Left lung (tissue), 14 donors: ENCODE measurements at places on chromosomes 12 and 14. TPM values are rescaled to one million over a fixed set of nuclear protein-coding genes. Genes with fewer than 3 reads are reported as not detected.

DNA sequence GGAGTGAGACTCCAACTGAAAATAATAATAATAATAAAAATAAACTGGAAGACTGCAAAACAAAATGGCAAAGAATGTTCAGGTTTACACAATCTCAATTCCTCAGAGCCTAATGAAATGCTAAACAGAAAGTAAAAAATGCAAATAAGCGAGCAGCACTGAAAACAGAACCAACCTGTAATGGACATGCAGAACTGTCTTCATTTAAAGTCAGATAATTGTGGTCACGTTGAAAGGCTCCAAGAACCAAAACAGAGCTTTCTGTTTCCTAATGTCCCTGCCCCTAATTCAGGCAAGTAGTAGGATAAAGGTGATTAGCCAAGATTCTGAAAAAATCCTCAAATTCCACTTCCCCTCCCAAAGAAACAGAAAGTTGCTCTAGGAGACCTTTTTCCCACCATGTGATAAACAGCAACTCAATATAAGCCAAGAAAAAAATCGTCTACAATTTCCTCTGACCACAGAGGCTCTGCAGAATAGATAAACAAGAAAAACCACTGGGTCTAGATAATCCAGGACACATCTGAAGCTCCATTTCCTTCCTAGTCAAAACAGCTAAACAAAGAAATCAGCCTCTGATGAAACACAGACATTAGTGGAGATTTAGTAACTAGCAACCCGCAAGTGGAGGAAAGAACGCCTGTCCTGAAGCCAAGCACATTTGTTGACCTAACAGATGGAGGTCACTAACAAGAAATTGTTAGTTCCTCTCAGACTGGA, 3.0 kb downstream of the MIS18BP1 start:
- no peak for DNase-seq

Gene GARIN6
- not detected for polyA plus RNA-seq

GRCh38 chr12:6699989-6700645, 498 bp downstream of the PIANP start:
- no peak for DNase-seq

DNA sequence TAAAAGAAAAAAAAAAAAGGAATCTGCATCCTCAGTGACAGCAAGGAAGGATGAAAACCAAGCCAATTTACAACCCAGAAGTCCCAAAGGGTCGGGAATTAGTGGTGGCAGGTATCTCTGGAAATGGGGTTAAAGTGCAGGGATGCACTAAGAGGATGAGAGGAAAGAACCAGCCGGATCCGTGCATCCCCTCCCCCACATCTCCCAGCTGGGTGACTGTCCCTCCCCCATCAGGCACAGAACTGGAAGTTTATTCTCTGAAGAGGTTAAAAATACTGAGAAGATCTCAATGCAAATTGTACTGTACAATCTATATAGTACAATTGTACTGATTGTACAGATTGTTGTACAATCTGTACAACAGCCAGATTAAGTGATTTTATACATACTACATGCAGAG, 15.4 kb downstream of the CLMN start:
- no peak for DNase-seq

Gene ERBB3
- 82.9 TPM for polyA plus RNA-seq

DNA sequence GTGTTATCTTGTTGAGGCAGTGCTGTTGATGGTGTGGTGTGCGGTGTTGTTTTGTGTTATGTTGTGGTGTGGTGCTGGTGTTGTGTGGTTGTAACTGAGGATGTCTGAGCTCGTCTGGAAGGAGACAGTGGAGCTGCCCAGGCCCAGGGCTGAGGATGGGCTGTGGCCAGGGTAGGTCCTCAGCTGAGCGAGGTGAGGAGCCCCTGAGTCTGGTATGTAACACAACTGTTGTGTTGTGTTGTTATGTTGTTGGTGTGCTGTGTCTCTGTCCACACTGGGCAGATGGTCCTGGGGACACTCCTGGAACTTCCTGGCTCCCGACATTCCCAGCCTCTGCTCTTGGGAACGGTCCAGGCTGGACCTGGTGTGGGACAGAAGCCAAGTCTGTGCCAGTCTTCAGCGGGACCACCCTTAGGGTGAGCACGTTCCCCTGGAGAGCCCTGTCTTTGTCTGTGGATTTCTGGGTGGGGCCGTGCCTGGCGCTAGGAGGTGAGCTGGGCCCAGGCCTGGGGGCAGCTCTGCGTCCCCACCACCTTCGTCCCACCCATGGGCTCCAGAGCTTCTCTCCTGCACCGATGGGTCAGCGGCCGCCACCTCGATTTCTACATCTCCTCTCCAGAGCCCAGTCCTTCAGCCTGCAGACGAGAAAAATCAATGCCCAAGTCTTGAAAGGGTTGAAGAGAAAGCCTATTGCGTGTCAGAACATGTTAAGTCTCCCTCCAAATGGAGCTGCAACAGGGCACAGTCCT, 27.4 kb upstream of the SFSWAP start:
- DNase-seq: no peak

- no peak for DNase-seq
Measured at GRCh38 chr14:95915330-95915729, 38.7 kb downstream of the TUNAR start.

DNA sequence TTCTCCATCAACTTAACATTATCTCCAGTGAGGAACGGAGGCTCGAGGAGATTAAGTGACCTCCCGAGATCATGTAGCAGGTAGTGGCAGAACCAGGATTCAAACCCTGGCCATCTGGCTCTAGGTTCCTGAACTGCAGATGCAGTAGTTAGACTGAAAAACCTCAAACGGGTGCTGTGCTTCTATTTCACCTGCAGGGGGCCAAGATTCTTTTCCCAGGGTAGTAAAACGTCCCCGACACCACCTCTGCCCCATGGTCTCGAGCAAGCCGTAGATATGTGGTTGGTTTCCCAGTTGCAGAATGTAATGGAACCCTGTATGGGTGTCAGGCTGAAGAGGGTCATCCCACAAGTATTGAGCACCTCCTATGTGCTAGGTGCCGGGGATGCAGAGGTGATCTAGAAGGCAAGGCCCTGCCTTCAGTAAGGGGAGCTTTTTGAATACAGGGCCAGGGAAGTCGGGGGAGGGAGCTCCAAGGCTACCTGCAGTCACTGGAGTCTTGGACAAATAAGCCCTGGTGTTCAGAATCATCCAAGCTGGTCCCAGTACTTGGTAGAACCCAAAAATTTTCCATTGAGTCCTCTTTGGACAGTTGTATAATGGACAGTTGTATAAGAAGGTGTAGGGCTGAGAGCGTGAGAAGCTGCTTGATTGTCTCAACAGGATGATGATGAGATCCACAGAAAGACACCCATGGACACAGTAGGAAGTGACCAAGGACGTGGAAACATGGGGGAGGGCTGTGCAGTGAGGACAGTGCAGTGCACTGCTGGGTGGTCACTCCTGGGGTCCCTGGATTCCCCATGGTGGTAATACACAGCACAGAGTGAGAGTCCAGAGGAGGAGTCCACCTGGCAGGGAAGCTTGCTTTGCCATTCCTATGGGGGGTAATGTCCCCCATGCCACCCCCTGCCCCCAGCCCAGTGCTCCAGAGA, 197.2 kb downstream of the CHST11 start:
- DNase-seq: no peak

DNA sequence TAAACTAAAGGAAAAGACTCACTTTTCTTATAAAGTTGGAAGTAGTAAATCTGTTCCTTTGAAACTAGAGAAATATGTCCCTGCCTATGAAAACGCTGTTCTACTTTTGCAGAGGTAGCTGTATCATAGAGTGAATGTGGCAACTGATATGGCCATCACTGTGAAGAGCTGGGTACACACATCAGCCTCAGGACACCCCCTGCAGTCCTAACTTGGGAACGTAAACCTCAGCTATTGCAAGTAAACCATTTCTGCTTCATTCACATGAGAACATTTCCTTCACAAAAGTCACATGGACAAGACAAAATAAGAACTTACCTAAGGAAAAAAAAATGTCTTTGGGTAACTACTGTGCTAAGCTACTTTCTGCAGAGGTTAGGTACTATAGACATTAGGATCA, 233.3 kb upstream of the PPFIA2 start:
- DNase-seq: no peak

- DNase-seq: no peak
Measured at GRCh38 chr12:123655420-123655819, 15.5 kb upstream of the TCTN2 start.

DNA sequence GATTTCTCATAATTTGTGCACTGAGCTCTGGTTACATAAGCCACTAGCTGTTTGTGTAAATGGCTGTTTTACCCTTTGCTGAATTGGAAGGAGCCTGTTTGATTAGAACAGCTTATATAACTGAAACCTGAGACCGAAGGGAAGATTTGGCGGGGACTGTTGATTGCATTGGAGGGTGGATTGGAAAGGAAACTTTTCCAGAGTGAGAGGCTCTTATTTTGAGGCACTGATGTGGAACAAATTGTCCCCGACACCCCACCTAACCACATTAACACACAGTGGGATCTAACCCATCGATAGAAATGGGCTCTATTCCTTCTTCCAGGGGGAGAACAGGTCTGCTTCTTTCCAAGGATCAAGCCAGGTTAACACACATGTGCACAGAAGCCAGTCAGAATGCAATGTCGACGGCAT, 51.7 kb downstream of the TMEM30B start:
- DNase-seq: no peak

Gene MOAP1
- polyA plus RNA-seq: 37.0 TPM

DNA sequence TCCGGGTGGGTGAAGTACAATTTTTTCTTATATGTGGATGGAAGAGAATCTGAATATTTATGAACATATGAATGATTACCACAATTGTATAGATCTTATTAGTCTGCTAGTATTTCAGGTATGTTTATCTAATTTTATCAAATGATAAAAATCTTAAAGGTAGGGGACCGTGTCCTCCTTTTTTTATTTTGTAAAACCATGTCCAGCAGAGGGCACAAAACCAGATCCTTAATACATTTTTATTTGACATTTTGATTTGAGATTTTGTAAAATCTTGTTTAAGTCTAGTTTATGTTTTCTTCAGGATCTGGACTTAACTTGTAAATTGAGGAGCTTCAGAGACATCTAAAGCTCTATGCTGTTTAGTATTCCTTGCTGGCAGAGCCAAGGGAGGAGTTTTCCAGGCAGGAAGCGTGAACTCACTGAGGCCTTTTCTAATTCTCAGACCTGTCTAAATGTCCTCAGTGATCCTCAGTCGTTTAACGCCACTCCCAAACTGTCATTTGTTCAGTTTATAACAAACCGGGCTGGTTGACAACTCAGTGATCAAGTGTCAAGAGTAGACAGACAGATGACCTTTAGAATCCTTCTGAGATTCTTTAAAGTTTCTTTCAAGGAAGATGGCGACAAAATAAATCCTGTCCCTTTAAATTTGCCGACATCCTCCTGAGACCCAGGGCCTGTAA, 263.9 kb downstream of the KTN1 start:
- DNase-seq: no peak

Gene P2RX4
- 33.1 TPM for polyA plus RNA-seq

GRCh38 chr14:40413136-40413535, 980.9 kb upstream of the FBXO33 start:
- no peak for DNase-seq

Gene ART4
- polyA plus RNA-seq: 0.13 TPM

- DNase-seq: no peak
Measured at GRCh38 chr12:27064397-27065342, 17.7 kb downstream of the C12orf71 start.

DNA sequence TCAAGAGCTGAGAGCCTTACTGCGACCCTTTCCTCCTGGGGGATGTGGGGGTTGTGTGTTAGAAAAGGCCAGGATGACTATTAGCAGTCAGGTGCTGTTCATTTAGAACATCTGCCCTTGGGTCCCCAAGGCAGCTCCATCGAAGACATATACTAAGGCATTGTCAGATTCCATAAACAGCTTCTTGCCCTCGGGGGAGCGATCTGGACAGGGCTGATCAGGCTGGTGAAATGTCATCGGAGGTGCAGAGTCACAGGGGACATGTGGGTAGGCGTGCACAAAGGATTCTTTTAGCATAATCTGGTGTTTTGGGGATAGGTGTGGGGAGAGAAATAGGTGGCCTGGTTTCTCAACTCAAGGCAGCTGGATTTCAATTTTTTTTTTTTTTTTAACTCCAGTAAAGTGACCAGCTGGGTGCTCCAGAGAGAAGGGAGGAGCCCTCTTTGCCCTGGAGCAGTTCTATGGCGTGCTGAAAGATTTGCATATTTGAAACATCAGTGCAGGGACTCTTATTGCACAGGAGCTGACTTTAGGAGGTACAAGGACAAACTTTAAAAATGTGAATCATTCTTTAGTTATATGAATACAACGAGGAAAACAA, 160.1 kb downstream of the SUDS3 start:
- no peak for DNase-seq

DNA sequence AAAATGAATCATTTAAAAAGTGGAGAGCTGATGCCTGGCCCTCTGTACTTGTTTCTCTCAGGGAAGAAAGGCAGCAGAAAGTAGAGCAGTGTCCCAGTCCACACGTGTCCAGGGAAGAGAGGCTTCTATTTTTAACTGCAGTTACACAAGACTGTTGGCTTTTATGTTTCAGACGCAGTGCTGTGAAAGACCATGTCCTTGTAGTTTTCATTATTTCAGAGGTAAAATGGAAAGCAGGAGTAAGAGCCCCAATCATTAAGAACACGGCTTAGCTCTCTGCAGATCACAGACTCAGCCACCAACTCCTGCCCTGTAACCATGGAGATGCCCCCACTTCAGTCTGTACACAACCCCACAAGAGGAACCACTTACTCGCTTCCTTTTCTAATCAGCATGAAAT, 336.3 kb downstream of the DAD1 start:
- no peak for DNase-seq

GRCh38 chr12:98821866-98822265, 176.8 kb downstream of the APAF1 start:
- no peak for DNase-seq

Gene IAPP
- not detected for polyA plus RNA-seq

- DNase-seq: no peak
Measured at GRCh38 chr12:91183551-91183950, 934 bp upstream of the DCN start.

Gene YLPM1
- 105 TPM for polyA plus RNA-seq

- DNase-seq: no peak
Measured at GRCh38 chr12:57153415-57153997, 6.1 kb upstream of the LRP1-AS start.

DNA sequence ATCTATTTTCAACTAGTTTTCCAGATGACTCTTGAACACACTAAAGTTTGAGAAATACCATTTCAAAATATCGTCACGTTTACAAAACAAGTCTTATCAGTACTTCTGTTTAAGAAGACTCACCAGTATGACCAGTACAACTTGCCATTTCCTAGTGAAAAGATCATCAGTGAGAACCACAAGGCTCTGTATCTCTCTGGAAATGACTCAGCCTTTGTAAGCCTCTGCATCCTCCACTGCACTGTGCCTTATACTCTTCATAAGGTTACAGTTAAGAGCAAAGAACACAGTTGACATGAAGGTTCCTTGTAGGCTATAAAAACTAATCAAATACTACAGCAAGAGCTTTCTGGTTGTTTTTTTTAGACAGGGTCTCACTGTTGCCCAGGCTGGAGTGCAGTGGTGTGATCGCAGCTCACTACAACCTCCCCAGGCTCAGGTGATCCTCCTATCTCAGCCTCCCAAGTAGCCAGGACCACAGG, 5.7 kb upstream of the VTI1B start:
- DNase-seq: no peak

- DNase-seq: no peak
Measured at GRCh38 chr14:104746934-104747481, 5.9 kb upstream of the SIVA1 start.

Gene PYGL
- polyA plus RNA-seq: 18.0 TPM
